AG10803 (cell line): ENCODE measurements at places on chromosomes 5 and 9.
A peak's percentile ranks its signal among the peaks of the same experiment; 100 is the strongest.

DNA sequence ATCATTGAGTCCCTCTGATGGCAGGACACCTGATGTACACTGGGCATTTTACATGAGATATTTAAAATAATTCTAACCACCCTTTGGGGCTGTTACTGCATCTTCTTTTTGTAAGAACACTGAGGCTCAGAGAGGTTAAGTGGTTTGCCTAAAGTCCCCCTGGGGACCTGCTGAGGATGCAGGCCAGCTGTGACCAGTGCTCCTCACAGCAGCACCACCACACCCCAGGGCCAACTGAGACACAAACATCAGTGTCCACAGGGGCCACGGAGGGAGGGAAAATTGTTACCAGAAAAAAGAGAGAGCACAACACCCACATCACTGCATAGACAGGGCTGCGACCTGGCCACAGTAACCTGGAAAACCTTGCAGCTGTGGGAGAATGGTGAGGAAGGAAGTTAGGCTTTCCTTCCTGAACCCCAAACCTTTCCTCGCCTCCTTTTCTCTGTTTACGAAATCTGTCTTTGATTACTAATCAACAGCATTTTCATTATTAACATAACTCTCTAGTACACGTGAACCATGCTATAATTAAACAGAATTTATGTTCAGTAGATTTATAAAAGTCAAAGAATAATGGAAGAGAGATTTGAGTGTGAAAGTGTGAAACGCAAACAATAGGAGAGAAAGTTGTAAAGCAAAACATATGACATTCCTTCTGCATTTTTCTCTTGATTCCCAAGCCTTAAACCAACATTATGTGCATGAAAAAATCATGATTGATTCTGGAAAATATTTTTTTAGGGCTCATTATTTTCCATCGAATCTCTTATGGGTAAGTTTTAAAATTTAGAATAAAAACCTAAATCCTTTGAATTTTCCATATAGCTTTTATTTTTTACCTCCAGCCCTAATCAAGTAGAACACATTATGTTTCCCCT is 228.1 kb upstream of the DAPK1 start:
- DNase-seq = peak; percentile 52

DNA sequence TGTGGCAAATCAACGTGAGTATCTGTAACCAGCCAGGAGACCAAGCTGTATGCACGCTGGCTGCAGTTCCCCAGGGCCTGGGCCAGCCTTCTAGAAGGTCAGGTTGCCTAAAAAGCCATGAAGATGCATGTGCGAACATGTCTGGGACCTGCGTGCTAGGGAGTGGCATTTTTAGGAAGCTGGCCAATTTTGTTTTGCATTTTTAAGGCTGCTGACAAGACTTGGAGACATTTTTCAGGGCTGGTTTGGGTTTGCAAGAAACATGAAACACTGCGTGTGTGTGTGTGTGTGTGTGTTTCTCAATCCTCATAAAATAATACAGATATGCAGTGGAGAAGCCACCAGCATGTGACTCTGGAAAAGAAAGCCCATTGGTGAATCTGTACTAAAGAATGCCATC is 5.1 kb downstream of the TGFBI start:
- DNase-seq = peak; percentile 96

- peak; percentile 33 for DNase-seq
Observed at GRCh38 chr5:9670371-9670770, 40.2 kb upstream of the TAS2R1 start.

GRCh38 chr5:89847743-89848142 is 561.8 kb downstream of the CETN3 start:
- DNase-seq = no peak

- no peak for DNase-seq
Observed at GRCh38 chr9:95826183-95826838, 49.2 kb upstream of the ERCC6L2 start.

DNA sequence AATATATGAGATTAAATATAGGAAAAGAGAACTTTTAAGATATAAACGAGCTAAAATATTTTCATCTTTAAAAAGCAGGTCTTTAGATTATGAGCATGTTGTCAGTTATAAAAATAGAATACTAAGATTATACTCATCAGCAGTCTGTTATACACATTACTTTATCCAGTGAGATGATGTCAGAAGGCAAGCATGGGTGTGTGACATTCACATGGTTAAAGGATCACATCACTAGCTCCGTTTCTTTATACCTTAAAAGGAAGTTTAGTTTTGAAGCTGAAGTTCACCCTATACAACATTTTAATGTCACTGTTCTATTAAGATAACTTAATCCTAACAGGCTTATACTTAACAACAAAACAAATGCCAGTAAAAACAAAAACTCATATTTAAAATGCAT is 59.6 kb downstream of the RICTOR start:
- DNase-seq = peak; percentile 72

GRCh38 chr9:98867103-98867428 is 59.6 kb downstream of the GALNT12 start:
- DNase-seq = no peak

DNA sequence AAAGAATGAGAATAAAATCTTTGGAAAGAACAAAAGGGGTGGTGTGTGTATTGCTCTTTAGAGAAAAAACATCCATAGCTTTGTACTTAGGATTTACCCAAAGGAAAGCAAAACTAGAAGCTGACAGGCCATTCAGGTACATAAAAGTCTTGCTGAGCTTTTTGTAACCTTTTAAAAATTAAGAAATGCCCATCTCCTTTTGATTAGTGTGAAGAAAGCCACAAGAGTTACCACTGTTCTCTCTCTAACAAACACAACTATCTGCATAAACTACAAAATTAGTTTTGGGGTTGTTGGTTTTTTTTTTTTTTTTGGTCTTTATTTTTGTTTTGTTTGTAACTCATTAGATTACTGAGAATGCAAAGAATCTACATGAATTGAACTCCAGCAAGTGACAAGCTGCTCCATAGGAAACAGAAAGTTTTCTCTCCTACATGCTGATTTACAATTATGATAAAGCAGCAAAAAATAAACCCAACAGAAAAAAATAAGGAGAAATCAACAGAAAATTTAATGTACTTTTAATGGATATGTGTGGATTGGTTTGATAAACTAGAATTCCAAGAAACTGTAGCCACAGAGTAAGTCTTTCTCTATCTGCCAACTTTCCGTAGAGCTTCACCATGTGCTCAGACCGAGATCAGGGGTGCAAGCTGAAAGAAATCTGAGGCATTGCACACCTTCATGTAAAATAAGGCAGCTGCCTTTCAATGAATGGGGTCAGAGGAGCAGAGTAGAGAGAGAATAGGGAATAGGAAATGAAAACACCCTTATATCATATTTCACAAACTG is 12.3 kb downstream of the BAAT start:
- DNase-seq = no peak

DNA sequence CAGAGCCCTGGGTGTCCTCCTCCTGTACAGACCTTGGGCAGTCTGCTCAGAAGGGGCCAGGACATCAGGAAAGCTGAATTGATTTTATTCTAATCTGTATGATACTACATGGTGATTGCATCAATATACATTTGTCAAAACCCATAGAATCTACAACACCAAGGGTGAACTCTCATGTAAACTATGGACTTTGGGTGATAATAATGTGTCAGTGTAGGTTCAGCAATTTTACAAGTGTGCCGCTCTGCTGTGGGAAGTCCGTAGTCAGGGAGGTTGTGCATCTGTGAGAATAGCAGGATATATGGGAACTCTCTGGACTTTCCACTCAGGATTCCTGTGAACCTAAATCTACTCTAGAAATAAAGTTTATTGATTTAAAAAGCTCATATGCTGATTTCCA is 155.3 kb upstream of the NFIL3 start:
- no peak for DNase-seq

GRCh38 chr5:36443941-36444340 is 142.2 kb upstream of the RANBP3L start:
- DNase-seq = no peak

DNA sequence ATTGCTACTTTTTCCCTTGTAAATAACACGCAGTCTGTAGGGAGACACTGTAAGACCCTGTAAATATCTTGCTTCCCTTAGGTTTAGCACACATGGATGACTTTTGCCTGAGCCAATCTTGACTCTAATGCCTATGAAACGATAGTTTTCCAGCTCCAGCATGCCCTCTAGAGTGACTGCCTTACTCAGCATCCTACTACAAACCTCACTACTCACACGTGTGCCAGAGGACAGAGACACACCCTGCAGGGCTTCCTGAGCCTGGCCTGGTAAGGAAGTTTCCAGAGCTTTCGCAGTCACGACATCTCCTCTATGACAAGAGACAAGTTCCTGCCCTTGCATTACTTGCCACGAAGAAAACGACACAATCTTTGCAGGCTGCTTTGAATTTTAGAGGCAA is 138.1 kb downstream of the ATPSCKMT start:
- peak; percentile 73 for DNase-seq

GRCh38 chr5:10310066-10310779 is 2.5 kb upstream of the CMBL start:
- no peak for DNase-seq

DNA sequence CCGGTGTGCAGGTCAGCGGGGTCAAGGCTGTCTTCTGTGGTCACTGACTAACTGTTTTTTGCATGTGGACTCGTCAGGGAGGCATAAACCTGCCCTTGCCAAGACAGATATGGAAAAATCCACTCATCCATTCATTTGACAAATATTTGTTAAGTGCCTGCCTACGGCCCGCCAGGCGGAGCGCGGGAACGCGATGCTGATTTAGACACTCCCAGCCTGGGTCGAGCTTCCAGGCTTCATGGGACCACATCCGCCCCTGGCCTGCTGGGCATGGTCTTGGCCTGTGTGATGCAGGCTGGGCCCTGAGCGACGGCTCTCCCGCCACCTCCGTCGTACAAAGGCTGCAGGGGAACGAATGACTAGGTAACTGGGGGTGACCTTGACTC is 18.1 kb downstream of the MYMK start:
- peak; percentile 87 for DNase-seq

GRCh38 chr5:169182797-169183196 is 118.1 kb downstream of the SLIT3 start:
- peak; percentile 42 for DNase-seq

GRCh38 chr5:81409896-81410295 is 16.0 kb upstream of the ACOT12 start:
- no peak for DNase-seq

DNA sequence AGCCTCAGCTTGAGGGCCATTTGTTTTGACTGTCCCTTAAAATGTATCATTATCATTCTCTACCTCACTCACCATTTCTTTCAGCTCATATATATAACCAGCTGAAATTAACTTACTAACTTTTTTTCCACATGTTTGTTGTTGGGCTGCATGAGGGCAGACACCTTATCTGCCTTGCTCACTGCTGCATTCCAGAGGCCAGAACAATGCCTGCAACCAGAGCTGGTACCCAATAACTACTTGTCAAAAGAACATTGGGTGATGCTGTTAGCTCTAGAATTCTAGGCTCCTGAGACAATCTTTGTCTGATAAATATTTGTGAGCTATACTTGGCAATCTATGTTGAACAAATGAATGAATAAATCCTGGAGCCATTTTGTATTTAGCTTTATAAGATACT is 68.3 kb downstream of the HTR4 start:
- DNase-seq = no peak

- DNase-seq = no peak
Observed at GRCh38 chr5:157818368-157818767, 40.6 kb downstream of the CLINT1 start.
